Hepatocyte (in vitro differentiated cells): ENCODE measurements at places on chromosomes 3 and 15. TPM values are rescaled to one million over a fixed set of nuclear protein-coding genes. Genes with fewer than 3 reads are reported as not detected.

Gene MYO5C
- 15.7 and 18.2 TPM in 2 replicates for total RNA-seq

GRCh38 chr3:155368786-155369185 lies 75.3 kb upstream of the STRIT1 start:
- no peaks in the 10 kb centered on the region for H3K4me1 ChIP-seq
- no peak for DNase-seq
- H3K36me3 ChIP-seq, result no peaks in the 10 kb centered on the region
- no peak overlapping the region for H3K27ac ChIP-seq

- H3K27me3 ChIP-seq, result no peaks in the 10 kb centered on the region
- no peaks in the 10 kb centered on the region for H3K36me3 ChIP-seq
- H3K4me1 ChIP-seq, result no peaks in the 10 kb centered on the region
- no peak overlapping the region for H3K27ac ChIP-seq
Measured at GRCh38 chr3:193229851-193230420, 11.1 kb upstream of the PLAAT1 start.

DNA sequence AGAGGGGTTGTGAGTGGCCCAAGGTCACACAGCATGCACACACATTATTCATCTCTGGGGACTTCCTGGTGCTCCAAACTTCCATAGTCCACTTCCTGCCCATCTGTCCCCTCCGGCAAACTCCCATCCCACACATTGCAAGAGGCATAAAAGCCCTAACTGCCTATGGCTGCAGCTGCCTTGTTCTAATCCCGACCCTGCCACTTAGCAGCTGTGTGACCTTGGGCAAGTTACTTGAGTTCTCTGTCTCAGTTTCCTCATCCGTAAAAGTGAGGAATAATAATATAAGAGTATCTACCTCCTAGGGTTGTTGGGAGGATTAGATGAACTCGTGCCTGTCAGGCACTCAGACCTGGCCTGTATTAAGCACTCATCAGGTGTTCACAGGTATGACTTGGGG lies 84.2 kb downstream of the SMAD6 start:
- no peaks in the 10 kb centered on the region for H3K36me3 ChIP-seq
- no peak overlapping the region for H3K27ac ChIP-seq
- H3K27me3 ChIP-seq, result no peaks in the 10 kb centered on the region

GRCh38 chr3:168273917-168274316 lies 178.2 kb upstream of the GOLIM4 start:
- H3K36me3 ChIP-seq, result no peaks in the 10 kb centered on the region
- no peak overlapping the region for H3K27ac ChIP-seq
- H3K4me3 ChIP-seq, result no peak overlapping the region
- DNase-seq, result no peak

GRCh38 chr3:20842594-20843436 lies 656.8 kb upstream of the SGO1 start:
- no peaks in the 10 kb centered on the region for H3K36me3 ChIP-seq
- DNase-seq, result no peak
- H3K4me3 ChIP-seq, result no peak overlapping the region
- H3K4me1 ChIP-seq, result peaks cover 15% of the 10 kb centered on the region
- no peaks in the 10 kb centered on the region for H3K27me3 ChIP-seq
- H3K27ac ChIP-seq, result no peak overlapping the region
